ENCODE measurements at places on chromosomes 4 and X.

DNA sequence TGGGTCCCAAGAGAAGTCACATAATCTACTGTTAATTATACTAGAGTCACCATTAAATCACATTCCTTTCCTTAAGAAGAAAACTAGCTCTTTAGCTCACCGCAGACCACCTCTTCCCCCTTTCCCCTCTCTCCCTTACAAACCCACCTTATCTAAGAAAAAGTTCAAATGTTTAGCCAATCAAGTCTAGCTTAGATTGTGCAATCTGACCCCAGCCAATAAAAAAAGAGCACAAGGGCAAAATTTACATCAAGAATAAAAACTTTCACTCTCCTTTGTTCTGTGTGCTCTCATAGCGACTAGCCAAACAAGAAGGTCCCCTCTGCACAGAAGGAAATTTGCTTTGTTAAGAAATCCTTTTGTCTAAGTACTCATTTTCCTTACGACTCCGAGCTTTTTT, 76.3 kb downstream of the TMEM156 start:
- no peak for DNase-seq

DNA sequence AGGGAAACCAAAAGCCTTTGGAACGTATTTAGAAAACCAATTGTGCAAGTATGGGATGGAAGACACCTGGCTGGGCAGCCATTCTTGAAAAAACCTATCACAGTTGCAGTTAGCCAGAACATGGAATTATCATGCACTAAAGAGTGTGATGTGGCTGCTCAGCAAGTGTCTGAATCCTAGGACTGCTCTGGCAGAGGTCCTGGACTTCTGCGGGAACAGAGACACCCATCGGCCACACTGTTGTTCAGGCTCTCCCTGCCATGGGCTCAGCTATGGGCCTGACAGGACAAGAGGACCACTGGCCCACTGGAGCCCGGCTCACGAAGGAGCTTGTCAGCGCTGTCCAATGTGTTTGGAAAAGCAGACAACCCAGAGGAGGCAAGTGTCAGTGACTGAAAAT, 115.7 kb upstream of the GPC4 start:
- DNase-seq, result no peak

DNA sequence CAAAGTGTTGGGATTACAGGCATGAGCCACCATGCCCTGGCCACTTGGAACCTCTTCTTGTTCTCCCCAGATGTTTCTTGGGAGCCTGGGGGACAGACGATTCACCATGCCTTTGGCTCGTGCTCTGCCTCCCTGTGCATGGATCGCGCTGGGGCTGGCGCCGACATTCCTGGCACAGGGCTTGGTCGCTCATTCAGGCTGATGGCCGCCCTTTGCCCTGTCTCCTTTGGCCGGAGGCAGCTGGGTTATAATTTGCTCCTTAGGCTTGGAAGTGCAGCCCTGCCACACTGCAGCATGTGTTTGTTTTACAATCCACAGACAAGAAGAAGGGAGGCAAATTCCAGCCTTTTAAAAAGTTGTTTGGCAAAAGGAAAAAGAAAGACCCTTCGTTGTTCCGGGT, 115.3 kb downstream of the AASDH start:
- no peak for DNase-seq

- no peak for DNase-seq
Observed at GRCh38 chr4:27101126-27101525, 240.5 kb downstream of the STIM2 start.

GRCh38 chr4:14636563-14636962, 365.7 kb upstream of the CPEB2 start:
- no peak for DNase-seq

DNA sequence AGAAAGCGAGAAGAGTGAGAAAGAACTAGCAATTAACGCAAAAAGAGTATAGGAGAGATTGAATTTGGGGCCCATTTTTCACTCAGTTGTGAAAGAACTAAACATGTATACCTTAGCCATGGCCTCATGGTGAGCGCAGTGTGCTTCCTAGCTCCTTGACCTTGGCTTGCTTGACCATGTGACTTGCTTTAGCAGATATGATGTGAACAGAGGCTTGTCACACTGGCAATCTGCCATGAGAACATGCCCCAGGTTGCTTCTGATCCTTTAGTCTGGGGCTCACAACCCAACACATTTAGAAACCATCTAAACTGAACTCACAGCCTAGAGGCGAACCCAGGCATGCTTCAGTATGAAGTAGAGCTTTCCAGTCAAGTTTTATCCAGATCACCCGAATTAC, 260.1 kb upstream of the FTHL17 start:
- DNase-seq, result no peak

GRCh38 chrX:35809781-35810180, 11.6 kb downstream of the MAGEB16 start:
- DNase-seq, result no peak

DNA sequence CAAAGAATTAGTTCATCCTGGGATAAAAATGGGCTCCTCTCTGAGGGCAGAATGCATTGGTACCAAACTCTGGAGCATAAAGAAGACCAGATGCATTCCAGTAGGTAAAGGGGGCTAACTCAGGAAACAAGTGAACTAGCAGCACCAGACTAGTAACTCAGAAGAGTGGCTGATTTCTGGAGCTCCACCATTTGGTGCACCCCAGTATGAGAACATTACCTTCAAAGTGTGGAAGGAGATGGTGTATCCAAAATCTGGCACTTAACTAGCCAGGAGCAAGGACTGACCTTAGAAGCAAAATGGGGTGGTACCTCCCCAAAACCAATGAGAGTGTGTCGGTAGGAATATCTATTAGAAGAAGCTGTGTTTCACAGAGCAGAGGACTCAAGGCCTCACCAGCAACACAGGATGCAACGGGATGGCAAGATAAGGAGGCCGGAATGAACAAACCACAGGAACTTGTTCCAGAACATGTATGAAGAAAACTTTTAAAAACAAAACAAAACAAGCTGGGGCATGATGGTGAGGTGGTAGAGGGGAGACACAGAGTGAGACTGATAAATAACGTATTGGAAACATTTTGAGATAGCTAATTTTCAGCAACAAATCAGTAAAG, 142.3 kb downstream of the INPP4B start:
- DNase-seq, result no peak

DNA sequence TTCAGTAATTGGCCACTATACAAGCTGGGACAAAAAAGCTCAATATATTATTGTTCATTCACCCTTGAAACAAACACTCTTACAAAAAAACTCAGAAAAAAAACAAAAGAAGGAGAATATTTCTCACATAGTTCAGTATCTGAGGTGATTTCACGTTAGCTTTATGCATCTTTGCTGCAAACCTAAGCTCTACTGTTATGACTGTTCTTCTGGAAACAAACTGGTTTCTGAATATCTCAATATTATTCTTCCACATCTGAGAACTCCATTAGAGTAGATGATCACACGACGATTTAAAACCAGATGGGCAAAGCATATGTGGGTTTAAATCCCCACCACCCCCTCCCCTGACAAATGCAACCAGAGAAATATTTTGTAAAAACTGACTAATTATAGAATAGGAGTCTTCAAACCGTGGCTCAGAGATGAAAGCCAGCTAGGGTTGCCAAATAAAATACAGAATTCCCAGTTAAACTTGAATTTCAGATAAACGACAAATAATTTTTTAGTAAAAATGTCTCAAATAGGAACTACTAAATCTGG, 182.0 kb upstream of the FAM241A start:
- DNase-seq, result no peak

GRCh38 chr4:129526812-129527211, 430.9 kb downstream of the C4orf33 start:
- DNase-seq, result no peak

- no peak for DNase-seq
Observed at GRCh38 chr4:34851411-34851810, 1392.9 kb downstream of the ARAP2 start.

DNA sequence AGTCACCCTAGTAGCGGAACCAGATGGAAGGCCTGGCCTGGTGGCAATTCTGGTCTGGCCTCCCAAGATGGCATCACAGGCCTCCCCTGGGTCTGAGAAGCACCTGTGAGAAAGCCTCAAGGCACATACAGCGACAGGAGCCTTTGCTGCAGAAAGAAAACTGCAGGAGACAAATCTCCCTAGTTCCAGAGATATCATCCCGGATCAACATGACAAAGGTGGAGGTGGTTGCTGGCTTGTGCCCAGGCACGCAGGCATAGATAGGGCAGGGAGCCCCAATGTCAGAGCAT, 93.6 kb downstream of the BCOR start:
- DNase-seq, result no peak

DNA sequence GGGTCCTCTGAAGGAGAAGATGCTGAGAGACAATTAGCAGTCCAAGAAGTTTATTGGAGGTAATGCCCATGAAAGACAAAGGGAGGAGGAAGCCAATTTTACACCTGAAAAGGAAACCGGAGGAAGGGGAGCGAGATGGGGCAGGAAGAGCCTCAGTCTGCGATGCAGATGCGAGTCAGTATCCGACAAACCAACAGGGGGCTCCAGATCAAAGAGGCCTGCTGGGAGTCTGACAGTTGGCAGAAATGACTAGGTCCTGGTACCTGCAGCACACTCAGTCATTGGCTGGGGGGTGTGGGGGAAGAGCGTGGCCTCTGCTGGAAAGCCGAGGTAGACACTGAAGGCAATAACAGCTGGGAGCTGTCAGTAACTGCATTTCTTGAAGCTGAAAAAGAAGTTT, 231.1 kb upstream of the CENPE start:
- DNase-seq, result no peak

DNA sequence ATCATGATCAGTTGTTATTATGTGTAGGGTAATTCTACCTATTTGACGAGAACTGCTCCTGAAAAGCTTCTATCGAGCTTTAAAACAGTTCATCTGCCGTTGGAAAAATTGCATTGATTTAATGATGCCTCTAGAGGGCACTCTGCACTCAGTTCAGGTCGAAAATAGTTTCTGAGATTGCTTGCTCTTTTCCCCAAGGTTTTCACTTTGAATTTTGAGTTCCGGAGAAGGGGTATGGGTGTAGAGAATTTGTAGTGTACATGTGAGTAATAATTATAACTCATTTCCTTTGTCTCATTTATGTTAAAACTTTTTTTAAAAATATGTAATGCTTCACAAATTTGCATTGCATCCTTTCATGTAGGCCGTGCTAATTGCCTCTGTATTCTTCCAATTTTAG, 28.4 kb upstream of the TNIP3 start:
- peak; percentile 18 for DNase-seq

GRCh38 chrX:19699151-19699550, 183.8 kb upstream of the MAP3K15 start:
- no peak for DNase-seq

DNA sequence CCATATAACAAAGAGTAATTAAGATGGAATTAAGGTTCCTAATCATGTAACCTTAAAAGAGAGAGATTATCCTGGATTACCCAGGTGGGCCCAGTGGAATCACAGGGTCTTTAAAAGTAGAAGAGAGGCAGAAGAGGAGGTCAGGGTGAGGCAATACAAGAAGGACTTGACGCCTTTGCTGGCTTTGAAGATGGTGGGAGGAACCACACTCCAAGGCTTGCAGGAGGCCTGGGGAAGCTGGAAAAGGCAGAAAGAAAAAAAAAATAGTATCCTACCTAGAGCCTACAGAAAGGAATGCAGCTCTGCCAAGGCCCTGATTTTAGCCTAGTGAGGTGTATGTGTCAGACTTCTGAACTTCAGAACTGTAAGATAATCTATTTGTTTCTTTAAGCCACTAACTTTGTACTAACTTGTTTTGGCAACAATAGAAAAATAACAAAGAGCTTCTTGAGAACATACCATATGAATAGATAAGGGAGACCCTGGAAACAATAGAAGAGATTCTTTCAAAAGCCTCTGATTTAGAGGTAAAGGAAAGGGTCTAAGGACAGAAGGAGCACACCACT, 229.9 kb upstream of the TTC29 start:
- no peak for DNase-seq

DNA sequence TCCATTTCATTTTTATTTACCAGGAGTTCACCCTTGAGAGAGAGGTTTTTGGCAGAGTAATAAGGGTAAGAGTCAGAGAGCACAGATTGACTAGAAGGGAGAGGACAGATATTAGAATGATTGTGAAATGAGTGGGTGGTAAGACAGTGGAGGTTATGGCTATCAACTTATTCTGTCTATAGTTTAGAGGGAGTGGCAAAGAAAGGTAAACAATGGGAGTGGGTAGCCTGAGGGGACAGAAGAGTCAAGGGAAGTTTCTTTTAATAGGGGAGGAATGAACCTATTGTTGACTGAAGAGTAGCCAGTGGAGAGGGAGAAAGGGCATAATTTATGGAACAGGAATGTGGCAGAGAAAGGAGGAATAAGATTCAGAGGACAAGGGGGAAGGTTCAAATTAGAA, 186.5 kb upstream of the NRK start:
- no peak for DNase-seq

DNA sequence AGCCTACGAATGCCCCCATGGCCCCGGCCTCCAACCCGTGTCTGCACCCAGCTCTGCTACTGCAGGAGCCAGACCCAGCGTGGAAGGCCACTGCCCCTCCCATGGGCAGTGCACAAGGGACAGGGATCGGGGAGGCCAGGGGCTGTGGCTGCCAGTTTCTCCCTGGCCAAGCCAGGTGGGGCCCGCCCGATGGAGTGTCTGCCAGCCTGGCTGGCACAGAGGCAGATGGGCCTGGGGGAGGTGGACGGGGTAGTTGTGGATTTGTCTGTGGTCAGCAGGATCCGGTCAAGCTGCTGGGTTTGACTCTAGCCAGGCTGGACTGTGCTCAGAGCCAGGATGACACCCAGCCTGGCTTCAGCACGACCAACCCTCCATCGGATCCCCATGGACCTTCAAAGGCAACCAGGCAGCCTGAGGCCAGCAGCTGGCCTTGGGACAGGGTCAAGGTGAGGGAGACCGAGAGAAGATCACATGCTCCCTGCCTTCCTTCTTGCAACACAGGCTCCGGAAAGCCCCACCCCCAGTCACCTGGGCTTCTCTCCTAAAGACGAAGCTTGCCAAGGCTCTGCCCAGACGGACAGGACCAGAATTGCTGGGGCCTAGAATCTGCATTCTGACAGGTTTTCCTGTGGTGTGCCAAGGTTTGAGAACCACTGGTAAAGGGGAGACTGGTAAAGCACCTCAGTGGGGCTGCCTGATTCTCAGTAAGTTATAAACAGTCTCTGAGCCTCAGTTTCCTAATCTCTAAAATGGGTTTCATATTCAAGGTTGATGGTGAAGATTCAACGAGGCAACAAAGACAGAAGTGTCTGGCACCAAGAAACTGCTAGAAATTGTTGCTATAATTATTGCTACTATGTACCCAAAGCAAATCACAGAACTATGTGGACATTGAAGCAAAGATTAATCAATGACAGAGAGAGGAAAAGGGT, 78.6 kb downstream of the PPP2R2C start:
- no peak for DNase-seq

GRCh38 chr4:168773388-168774195, 236.5 kb downstream of the CBR4 start:
- DNase-seq, result no peak

GRCh38 chr4:93842601-93843252, 14.2 kb downstream of the ATOH1 start:
- DNase-seq, result no peak

- DNase-seq, result no peak
Observed at GRCh38 chr4:122632396-122633143, 11.7 kb upstream of the IL21 start.

DNA sequence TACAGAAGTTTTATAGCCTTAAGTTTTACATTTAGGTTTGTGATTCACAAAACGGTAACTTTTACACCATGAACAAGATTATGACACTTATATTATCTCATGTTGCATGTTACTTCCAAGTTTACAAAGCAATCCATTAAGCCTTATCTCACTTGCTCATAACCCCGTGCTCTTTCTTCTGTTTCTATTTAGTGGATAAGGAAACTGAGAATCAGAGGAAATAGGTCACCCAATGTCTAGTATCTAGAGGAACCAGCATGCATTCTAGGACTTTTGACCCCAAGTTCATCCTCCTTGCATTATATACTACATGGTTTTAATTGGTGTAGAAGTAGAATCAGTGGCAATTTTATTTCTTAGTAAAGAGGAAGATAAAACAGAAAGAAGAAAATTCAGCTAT, 67.0 kb upstream of the ANXA3 start:
- no peak for DNase-seq
